ENCODE measurements at places on chromosomes 3 and 15.
A peak's percentile ranks its signal among the peaks of the same experiment; 100 is the strongest.

- no peak for DNase-seq
These were observed 709.6 kb upstream of the CFAP20DC start for GRCh38 chr3:59759298-59760031.

DNA sequence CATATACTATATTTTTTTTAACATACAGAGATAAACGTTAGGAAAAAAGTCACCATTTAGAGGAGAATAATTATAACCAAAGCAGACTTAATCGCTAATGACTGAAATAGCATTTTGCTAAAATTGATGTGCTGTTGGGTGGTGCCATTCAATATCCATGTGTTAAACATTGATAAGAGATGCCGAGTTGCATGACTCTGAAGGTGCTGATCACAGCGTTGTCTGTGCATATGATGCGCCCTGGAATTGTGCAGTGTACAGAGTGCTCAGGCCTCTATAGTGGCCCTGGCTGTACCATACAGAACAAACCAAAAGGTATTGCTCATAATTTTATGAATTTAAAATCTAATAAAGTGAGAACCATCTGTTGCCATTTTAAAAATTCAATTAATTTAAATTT lies 168.3 kb downstream of the MEIS2 start:
- peak; percentile 2 for DNase-seq

- DNase-seq = peak; percentile 47
These were observed 5.5 kb downstream of the GFM1 start for GRCh38 chr3:158649791-158650190.

DNA sequence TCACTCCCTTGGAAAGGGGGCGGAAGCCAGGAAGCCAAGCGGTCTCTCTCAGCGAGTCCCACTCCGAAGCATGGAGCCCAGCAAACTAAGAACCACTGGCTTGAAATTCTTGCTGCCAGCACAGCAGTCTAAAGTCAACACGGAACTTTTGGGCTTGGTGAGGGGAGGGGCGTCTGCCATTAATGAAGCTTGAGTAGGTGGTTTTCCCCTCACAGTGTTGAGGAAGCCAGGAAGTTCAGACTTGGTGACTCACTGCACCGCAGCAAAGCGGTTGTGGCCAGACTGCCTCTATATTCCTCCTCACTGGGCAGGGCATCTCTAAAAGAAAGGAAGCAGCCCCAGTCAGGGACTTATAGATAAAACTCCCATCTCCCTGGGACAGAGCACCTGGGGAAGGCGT lies 665.4 kb upstream of the CBLB start:
- peak; percentile 25 for DNase-seq

DNA sequence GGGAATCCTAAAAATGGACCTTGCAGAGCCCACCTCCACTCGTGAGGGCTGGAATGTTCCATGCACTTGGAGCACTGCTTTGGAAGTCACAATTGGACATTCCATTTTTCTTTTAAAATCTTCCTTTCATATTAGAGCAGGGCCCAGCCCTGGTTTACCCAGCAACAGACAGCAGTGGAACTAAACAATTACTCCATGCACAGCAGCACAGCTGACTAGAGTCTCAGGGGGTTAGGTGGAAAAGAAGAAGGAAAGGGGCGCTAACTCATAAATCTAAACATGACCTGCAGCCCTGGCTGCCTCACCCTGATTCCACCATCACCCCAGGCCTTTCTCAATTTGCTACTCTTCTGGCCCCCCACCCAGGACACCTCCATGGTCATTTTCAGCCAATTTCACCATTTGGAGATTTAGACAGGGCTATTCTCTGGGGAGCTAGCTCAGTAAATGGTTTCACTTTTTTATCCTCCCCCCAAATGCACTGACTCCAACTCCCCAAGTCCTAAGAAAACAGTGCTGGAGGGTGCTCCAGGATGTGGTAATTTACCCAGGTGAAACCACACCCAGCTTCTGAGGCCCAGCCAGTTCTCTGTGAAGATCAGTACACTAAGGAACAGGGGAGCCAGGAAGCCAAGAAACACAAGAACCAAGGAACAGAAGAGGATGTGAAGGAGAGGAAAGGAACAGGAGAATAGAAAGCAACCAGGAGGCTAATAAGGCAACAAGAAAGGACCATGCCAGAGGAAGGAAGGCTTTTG lies 1.6 kb upstream of the LRRC31 start:
- no peak for DNase-seq

DNA sequence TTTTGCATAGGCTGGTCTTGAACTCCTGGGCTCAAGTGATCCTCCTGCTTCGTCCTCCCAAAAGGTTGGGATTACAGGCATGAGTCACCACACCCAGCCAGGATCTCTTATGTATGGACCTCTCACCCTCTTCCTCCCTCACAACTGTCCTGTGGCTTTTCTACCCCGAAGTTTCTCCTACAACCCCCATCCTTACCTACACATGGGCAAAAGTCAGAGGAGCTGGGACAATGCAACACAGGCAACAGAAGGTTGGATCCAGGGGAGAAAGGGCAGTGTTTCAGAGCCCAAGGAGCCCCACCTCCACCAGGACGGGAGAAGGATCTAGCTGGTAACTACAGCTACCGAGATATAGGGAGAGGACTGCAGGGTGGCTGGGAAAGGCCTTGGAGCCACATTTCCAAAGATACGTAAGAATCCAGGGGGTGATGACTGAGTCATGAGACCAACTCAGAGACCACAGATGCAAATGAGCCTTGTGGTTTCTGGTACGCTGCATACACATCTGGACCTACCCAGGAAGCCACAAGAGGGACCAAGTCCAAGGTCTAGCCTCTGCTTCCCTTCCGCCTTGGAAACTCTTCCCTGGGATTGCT lies 13.6 kb downstream of the IGDCC4 start:
- DNase-seq = peak; percentile 29

GRCh38 chr3:126553284-126554084 lies 5.2 kb downstream of the C3orf22 start:
- no peak for DNase-seq

DNA sequence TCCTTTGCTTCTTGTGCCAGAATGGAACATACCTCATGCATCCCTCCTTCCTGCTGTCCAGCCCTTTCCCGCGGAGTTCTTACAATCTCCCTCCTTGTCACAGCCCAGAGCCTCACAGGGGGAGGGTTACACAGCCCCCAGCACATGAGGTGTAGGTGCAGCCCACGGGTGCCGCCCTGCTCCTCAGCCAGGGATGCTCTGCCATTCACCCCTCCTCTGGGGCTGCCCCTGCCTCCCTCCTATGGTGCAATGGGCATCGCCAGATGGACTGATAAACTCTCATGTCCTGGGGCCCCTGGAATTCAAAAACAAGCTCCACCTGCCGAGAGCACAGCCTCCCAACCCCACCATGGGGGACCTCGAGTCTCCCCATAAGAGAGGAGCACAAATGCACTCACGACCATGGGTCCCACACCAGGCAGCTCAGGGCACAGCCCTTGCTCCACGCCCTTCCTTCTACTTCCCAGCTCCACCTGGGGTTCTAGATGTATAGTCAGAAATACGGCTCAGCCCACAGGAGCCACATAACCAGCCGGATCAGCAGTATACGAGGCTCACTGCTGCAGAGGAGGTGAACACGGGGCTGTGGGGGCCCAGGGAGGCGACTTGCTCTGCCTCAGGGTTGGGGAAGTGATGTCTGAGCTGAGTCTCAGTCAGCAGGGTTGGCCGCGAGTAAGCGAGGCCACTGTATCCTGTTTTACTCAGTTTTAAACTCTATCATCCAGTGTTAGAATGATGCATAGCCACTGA lies 269.7 kb upstream of the LYSMD4 start:
- DNase-seq = no peak

DNA sequence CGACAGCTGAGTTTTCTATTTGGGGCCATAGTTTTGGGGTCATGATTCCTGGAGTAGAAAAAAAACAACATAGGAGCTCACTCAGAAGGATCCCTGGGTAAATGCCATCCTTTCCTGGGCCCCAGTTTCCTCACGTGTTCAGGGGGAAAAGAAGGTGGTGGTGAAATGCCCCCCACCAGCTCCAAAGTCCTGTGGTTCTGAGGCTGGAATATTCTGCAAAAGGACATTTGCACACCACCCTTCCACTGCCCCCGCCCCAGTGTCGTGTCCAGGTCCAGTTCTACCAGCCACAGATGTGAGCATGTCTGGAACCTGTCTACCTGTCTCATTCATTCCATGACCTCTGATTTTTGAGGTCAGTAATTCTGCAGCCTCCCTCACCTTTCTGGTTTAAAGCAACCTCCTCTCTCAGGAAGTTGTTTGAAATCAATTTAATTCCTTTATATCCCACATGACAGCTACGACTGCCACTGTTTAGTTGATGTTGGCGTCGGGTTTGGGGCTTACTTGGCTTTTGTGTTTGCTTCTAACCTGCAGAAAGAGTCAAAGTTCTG lies 82.1 kb downstream of the SMAD3 start:
- no peak for DNase-seq

DNA sequence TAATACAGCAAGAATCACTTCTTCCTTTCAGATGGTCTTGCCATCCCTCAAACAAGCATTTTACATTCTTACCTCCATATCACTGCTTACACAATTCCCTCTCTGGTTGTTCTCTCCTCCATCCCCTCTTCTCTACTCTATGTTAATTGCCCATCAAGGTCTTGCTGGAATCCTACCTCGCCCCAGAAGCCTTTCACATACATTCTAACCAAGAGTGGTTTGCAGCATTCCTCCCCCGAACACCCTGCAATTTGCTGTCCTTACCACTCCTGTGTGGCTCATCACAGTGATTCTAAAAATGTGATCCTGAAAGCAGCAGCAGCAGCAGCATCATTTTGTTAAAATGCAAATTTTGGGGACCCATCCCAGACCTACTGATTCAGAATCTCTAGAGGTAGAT lies 30.6 kb downstream of the TNIK start:
- no peak for DNase-seq

DNA sequence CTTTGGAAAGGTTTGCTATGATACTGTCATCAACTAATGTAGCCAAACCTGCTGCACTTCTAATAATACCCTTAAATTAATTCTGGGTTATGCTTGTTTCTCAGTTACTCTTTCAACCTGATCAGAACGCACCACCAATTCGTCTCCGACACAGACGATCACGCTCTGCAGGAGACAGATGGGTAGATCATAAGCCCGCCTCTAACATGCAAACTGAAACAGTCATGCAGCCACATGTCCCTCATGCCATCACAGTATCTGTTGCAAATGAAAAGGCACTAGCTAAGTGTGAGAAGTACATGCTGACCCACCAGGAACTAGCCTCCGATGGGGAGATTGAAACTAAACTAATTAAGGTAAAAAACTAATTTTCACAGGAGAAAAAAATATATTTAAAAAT lies 7.9 kb upstream of the RPLP1 start:
- no peak for DNase-seq

GRCh38 chr3:56321892-56322291 lies 146.4 kb downstream of the ERC2 start:
- no peak for DNase-seq

- no peak for DNase-seq
These were observed 89.9 kb upstream of the RORA start for GRCh38 chr15:61318802-61319525.

GRCh38 chr3:29745232-29745870 lies 464.5 kb downstream of the RBMS3 start:
- no peak for DNase-seq

- DNase-seq = no peak
These were observed 34.7 kb upstream of the SACM1L start for GRCh38 chr3:45654397-45654944.

DNA sequence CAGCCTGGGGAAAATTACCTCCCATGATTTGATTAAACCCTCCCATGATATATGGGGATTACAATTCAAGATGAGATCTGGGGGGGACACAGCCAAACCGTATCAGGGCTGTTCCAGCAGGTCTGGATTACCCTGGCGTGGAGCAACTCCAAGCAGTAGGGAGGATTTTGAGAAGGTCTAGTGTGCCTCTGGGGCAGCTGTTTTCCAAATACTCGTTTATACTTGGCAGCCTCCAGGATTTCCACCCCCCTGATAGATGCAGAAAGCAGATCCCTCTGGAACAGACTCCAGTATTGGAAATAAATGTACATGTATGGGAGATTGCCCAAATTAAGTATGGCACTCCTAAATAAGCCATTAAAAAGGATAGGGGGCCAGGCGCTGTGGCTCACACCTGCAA lies 7.7 kb upstream of the IRAK2 start:
- no peak for DNase-seq

DNA sequence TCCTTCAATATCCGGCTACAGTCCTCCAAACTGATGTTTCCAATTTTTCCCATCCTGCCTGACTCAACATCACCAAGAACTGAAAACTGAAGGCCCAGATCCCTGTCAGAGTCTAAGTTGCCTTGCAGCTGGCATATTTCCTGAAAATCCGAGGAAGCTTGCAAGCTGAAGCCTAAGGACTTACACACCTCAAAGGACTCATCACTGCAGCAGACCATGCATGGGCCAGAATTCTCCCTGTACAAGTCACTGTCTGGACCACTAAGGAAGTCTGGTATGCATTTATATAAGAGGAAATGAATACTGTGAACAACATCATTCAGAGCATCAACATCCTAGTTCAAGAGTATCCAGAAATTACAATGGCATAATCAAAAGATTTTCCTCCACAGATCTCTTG lies 548.8 kb upstream of the MDFIC2 start:
- no peak for DNase-seq

DNA sequence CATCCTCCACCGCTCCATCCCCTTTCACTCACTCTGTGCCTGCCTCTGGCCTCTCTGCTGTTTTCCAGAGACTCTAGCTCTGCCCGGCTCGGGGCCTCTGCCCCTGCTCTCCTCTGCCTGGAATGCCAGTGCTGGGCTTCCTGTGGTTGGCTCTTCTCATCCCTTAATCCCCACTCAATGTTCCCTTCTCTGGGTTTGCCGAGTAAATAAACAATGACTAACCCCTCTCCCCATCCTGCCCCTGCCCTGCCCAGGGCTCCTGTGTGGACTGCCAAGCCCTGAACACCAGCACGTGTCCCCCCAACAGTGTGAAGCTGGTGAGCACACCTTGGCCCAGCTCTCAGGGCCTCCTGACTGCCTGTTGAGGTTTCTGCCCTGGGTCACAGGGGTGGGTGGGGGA lies 12.2 kb downstream of the STAB1 start:
- no peak for DNase-seq

GRCh38 chr3:14652-15051 lies 181.9 kb upstream of the CHL1 start:
- DNase-seq = no peak

DNA sequence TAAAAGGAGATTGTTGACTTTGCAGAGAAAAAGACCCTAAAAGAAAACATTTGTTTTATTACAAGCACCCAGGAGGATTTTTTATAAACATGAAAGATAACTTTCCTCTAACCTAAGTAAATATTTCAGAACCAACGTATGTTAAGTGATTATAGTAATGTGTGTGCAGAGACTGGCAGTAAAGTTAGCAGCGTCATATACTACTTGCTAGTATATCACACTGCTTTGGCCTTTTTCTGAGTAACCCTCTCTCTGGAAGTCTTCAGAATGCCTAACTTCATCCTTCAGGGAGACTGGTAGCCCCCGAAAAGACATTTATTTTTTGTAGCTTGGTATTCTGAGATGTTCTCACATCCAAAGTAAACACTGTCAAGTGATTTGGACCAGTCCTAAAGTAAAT lies 17.9 kb downstream of the UBE2E1 start:
- DNase-seq = no peak

- DNase-seq = no peak
These were observed 68.5 kb downstream of the CHSY1 start for GRCh38 chr15:101183226-101183930.
